Calu3 (cell line): ENCODE measurements at places on chromosomes 6 and 20. TPM values are rescaled to one million over a fixed set of nuclear protein-coding genes. Genes with fewer than 3 reads are reported as not detected.

Gene FKBP1C
- 0.35 and 0.86 TPM in 2 replicates for total RNA-seq

Gene NDUFAF4
- total RNA-seq = 39.6 and 50.9 TPM in 2 replicates

Gene PLCB4
- total RNA-seq = 9.9 and 12.9 TPM in 2 replicates

Gene CLPSL2
- total RNA-seq = not detected in 2 replicates

Gene ARFGEF3
- 15.4 and 16.3 TPM in 2 replicates for total RNA-seq

Gene GFRA4
- total RNA-seq = not detected in 2 replicates

Gene MRPS18B
- 103 and 107 TPM in 2 replicates for total RNA-seq

Gene THBS2
- total RNA-seq = not detected in 2 replicates

GRCh38 chr6:70843328-70843918, 113.4 kb downstream of the B3GAT2 start:
- no peak for DNase-seq

DNA sequence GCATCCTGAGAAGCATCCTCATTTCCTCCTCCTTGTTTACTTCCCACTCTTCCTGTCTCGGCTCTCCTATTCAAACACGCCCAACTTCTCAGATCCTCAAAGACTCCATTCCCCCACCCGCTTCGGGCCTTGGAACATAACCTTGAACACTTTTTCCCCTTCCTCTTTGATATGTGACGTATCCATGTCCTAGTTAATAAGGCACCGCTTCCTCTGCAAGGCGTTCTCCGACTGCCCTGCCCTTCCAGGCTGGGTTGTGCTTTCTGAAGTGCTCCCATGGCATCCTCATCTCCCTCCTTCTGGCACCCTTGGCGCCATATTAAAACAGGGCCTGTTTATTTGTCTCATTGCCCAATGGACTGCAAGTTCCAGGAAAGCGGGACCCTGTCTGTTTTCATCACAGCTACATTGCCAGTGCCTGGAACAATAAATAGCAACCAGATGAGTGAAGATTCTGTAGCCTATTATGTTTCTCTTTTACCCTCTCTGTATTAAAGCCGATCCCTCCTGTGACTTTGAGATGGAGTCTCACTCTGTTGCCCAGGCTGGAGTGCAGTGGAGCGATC, 115.3 kb upstream of the TRAF3IP2 start:
- no peak for DNase-seq

DNA sequence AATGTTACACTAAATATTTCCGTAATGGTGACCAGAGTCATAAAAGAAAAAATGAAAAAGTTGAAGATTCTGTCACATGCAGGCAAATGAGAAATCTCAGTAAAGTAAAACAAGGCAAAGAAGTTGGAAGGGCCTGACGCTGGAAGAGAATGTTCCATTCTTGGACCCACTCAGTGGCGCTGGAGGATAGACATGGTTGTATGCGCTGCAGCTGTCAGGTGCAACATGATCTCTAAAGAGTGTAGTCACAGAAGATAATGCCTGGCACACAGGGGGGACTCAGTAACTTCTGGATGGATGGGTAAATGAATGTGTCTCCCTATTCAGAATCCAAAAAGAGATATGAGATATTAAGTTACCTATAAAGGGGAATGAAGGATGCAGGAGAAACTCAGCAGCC, 116.3 kb downstream of the FAXC start:
- no peak for DNase-seq

DNA sequence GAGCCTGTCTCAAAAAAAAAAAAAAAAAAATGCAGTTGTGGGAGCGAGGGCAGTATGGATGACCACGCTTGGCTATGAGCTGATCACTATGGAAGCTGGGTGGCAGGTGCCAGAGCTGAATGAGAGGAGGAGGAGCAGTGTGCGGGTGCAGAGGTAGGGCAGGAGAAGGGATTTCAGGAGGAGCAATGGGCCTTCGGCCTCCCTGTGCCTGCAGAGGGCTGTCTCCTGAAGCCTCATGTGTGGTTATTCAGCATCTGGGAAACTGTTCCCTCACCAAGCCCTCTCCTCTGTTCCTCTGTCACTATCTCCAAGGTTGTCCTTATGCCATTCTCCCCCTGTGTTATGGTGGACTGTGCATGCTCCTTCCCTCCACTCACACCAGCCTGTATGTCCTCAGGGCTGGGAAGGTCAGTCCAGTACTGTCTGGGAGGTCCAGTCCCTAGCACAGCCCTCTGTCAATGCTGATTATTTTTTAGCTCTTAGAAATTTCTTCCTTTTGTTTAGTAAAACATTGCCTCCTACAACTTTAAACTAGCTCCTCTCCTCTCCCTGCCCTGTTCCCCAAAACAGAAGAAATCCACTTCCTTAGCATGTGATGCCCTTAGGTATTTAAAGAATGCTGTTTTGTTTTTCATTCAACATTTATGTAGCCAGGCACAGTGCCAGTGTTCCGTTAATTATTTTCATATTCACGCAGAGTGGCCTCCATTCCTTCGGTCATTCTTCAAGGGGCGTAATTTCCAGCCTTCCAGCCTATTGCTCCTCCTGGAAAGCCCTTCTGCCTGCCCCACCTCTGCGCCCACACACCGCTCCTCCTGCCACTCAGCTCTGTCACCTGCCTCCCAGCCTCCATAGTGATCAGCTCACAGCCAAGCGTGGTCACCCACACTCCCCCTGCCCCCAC, 48.9 kb downstream of the CNBD2 start:
- peak; percentile 91 for DNase-seq

DNA sequence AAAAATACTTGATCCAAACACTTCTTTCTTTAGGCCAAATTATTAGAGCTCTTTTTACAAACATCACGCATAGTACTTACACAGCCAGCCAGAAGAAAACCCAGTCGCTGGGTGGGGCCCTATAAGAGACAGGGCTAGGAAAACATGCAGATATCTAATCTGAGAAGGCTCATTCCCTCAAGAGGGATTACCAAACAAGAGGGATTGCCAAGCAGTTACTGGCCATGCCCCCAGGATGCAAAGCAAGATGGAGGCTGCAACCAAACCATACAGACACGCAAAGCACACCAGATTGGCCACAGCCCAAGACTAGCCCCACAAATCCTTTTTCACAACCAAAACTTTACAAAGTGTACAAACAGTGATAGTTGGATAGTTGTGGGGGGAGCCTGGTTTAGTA, 1235.4 kb upstream of the GJE1 start:
- DNase-seq = no peak

DNA sequence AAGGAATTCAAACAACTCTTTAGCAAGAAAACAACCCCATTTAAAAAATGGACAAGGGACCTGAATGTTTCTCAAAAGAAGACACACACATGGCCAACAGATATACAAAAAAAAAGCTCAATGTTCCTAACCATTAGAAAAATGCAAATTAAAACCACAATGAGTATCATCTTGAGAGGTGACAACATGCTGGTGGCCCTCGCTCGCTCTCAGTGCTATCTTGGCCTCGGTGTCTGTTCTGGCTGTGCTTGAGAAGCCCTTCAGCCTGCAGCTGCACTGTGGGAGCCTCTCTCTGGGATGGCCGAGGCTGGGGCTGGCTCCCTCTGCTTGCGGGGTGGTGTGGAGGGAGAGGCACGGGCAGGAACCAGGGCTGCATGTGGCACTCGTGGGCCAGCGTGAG, 13.4 kb downstream of the SPINT4 start:
- DNase-seq = no peak

DNA sequence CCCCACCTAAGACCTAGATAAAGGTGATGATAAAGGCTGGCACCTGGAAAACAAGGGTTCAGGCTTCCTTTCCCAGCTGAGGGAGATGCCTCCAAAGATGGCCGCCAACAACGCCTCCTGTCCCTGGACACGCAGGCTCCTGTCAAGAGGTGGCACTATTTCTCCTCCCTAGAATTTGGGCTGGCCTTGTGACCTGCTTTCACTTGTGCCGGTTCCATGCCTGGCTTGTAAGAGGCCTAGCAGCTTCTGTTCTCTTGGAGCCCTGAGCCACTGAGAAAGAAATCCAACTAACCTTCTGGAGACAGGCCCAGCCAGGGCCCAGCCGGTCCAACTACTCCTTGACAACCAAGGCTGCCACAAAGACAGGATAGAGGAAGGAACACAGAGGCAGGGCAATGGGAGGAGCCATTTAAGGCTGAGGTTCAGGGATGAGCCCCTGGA, 60.2 kb upstream of the RALY start:
- DNase-seq = peak; percentile 63

DNA sequence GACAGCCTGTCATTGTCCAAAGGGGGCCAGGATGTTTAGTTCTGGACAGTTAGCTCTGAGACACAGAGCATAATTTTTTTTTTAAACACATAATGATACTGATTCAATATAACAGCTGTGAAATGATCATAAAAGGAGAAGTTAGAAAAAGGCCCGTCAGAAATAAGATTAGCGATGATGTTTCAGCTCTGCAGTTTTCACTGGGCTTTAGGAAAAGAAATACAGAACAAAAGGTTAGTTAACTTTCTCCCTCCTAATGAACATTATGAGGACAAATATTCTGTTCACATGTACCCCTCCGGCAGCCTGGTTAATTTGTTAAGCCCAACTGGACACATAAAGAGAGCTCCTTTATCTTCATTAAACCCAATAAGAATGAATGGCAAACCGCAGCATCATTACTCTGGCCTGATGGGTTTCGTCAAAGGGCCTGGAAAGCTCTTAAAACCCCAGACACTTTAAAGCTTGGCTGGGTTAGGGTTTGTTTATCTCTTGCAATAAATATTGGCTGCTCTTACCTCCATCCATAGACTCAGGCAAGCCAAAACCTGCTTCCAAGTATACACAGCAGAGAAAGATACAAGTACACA, 394.6 kb downstream of the KIF16B start:
- no peak for DNase-seq

DNA sequence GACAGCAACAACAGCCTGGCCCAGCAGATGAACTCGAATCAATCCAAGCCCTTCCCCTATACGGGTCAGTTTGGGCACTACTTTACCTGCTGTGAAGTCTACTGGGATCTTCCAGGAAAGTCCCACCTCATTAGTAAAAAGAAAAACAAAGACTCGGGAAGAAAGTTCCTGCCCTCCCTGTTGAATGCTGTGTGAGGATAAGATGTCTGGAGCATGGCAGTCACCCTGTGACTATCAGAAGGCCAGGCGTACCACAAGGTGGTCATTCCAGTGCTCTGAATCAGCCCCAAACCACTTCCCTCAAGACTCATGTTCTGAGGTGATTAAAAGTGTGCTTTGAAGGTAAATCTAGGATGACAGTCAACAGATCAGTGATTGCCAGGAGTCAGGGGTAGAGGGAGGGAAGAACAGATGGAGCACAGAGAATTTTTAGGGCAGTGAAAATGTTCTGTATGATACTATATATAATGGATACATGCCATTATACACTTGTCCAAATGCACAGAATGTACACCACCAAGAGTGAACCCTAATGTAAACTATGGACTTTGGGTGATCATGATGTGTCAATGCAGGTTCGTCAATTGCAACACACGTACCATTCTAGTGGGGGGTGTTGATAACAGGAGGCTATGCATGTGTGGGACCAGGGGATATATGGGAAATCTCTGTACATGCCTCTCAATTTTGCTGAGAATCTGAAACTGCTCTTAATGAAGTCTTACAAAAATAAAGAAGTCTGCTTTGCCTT, 14.7 kb downstream of the FKBP1A start:
- DNase-seq = peak; percentile 32

DNA sequence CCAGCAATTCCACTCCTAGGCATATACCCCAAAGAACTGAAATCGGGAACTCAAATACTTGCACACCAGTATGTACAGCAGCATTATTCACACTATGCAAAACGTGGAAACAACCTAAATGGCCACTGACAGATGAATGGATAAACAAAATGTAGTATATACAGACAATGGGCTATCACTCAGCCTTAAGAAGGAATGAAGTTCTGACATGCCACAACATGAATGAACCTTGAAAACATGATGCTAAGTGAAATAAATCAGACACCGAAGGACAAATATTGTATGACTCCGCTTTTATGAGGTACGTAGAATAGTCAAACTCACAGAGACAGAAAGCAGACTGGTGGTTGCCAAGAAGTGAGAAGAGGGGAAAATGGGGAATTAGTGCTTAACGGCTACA, 59.1 kb upstream of the CCN6 start:
- DNase-seq = no peak

DNA sequence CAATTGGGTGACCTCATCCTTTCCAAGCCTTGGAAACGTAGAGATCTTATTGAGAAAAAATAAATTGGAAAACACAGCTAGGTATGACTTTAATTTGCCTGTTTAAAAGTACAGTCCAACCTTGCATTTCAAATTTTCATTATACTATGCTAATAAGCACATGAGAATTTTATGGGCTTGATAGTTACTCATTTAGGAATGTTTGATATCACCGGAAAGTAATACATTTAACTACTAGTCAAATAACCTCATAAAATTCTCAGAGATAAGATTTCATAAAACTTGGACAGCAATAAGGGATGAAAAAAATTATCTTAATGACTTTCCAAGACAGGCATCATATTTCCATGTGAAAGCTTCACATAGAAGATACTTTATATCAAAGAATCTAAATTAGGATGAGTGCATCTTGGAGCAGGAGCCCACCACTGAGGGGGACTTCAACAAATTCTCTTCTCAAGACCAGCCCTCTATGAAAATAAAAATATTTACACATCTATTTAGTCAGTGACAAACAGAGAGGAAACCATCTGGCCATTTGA, 236.3 kb downstream of the EPHA7 start:
- no peak for DNase-seq

GRCh38 chr6:108728826-108729225, 119.4 kb upstream of the ARMC2 start:
- DNase-seq = no peak

- peak; percentile 54 for DNase-seq
Measured at GRCh38 chr20:35320396-35321126, 28.3 kb upstream of the FAM83C start.

DNA sequence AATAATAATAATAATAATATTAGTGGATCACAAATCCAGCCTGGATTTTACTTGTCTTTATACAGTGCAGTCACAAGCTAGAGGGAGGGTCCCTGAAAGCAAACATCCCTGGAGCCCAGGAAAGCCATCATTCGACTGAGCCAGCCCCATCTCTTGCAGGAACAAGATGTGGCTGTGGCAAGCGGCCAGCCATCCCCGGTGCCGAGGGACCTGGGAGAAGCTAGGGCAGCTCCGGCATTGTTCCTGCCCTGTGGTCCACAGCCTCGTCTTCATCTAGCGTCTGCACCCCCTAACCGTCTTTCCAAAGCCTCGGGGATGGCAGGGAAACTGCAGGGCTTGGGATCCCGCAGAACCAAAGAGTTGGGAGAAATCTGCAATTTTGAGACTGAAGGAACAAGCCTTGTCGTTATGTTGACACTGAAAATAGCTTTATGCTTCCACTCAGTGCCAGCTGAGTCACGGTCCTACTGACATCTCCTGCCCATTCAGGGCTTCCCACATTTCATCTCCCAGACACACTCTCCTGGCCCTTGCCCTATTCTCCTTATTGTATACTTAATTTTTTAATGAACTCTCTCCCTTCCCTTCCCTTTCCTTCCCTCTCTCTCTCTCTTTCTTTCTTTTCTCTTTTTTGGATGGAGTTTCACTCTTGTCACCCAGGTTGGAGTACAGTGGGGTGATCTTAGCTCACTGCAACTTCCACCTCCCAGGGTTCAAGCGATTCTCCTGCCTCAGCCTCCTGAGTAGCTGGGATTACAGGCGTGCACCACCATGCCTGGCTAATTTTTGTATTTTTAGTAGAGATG, 62.5 kb upstream of the ZNFX1 start:
- no peak for DNase-seq

GRCh38 chr6:143112837-143113236, 52.1 kb downstream of the AIG1 start:
- DNase-seq = no peak
